Thymus (tissue), 14 donors: ENCODE measurements at places on chromosomes 1 and 21.
A peak's percentile ranks its signal among the peaks of the same experiment; 100 is the strongest.

- DNase-seq = no peak
Observed at GRCh38 chr1:231715816-231716722, 89.5 kb downstream of the DISC1 start.

DNA sequence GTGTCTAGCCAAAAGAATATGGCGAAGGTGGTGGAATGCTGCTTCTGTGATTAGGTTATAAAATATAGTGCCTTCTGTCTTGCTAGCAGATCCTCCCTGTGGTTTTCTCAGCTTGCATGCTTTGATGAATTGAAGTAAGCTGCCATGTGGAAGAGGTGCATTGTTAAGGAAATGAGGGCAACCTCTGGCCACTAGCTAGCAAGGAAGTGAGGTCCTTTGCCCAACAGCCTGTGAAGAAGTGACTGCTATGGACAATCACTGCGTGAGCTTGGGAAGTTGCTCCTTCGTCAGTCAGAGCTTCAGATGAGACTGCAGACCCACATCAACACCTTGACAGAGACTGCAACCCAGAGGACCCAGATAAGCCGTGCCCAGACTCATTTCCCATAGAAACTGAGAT lies 109.4 kb downstream of the GIPC2 start:
- DNase-seq = no peak

DNA sequence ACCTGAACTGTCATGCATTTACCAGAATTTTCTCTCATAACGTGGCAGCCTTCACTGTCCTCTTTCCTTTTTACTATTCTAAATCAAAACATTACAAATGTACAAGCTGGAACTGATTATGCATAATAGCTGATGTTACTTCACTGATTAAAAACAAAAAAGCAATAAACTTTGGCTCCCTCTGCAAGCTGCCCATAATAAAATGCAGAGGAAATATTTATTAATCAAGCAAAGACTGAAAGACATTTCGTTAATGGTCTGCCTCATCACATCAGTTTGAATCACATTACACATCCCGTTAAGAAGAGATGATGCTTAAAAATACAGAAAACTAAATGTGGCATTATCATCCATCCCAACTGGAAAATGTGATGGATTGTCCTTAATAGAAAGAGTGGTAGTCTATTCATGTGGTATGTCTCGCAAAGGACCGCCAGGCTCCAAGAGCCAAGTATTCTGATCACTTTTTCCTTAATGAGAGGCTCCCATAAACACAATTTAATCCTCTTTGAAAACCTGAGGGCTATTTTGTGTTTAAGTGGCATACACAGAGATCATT lies 225.3 kb downstream of the RGS7 start:
- DNase-seq = no peak

DNA sequence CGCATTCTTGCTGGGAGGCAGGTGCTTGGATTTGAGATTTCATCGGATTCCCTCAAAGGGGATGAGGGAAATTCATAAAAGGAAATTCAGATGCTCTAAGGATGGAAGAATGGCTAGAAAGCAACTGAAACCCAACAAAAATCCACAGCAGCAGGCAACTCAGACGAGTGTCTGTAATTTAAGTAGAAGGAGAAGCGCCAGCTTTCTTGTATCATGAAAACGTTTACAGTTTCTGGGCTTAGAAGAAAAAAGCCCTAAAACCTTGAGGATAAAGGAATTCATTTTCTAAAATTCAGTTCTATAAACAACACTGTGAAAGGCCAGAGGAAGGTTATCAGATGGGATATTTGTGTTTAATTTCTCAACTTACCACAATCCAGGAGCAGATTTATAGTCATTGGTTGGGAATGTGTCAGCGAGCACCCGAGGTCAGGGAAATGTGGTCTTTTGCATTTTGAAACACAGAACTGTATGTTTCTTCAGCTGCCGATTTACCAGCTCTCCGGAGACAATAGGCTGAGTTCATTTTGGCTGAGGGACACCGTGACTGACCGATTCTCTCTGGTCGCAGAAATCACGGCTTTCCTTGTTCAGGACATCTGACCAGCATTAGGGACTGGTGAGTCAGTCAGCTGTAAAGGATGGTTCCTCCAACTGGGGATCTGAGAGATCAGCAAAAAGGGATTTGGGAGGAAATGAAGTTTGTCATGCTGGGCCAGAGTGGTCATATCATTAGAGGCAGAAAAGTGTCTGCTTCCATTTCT lies 111.6 kb upstream of the ERRFI1 start:
- no peak for DNase-seq

DNA sequence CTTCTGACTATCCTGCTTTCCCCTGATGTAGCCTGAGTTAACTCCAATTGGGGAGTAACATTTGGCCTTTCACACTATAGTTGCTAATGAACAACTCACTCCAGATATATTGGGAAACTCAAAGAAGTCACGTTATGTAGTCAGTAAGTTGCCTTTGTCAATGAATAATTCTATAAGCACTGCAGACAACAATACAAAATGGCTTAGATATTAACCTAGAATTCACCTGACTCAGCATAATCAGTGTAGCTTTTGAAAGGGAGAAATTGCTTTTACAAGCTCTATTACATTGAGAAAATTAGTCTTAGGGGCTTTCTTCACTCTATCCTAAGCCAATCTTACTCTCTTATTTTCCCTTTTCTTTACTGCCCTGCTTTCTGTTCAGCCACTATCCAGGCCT lies 303.5 kb upstream of the NR5A2 start:
- no peak for DNase-seq

DNA sequence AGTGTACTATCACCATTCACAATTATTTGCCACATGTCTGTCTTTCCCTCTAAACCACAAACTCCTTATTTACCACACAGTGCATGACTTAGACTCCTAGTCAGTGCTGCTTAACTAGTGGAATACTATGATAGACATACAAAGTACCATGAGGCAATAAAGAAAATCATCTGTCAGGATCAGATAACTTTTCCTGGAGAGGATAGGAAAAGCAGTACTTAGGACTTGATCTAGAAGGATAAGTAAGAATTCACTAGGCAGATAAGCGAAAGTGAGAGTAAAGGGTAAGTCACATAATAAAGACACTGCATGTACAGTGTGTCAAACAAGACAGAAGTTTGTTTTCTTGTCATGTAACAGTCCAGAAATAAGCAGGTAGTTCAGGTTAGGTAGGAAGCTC lies 21.2 kb upstream of the TSPAN1 start:
- no peak for DNase-seq

DNA sequence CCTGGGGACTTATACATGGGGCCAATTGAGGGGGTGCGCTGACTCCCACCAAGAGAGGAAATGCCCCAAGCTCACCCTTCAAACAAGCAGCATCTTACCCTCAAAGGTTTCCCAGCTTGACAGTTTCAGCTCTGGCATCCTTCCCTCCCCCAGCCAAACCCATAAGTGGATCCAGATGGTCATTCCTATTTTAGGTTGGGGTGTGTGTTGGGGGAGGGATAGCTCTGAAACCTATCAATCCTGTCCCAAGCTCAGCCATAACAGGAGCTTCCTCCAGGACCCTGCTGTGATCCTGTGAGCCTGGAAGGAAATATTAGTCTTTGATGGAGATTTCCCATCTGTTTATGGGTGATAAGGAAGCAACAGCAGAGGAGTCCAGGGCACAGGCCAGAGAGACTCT lies 3.4 kb upstream of the TMEM222 start:
- no peak for DNase-seq

GRCh38 chr1:156859523-156860112 lies 701 bp upstream of the INSRR start:
- DNase-seq = no peak

GRCh38 chr21:46294647-46295176 lies 8.6 kb downstream of the YBEY start:
- no peak for DNase-seq

DNA sequence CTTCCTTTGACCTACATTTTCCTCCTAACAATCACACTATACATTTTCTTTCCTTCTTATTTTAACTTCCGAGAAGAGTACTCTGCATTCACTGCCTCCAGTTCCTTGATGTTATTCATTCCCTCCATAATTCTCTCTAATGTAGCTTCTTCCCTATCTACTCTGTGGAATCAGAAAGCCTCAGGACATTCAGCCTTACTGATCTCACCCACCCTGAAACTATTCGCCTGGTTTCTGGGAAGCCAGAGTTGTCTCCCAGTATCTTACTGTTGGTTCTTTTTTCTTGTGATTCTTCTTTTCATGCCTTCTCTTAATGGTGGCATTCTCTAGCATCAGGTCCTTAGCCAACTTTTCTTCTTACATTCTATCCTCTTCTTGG lies 45.5 kb downstream of the WDR64 start:
- no peak for DNase-seq

DNA sequence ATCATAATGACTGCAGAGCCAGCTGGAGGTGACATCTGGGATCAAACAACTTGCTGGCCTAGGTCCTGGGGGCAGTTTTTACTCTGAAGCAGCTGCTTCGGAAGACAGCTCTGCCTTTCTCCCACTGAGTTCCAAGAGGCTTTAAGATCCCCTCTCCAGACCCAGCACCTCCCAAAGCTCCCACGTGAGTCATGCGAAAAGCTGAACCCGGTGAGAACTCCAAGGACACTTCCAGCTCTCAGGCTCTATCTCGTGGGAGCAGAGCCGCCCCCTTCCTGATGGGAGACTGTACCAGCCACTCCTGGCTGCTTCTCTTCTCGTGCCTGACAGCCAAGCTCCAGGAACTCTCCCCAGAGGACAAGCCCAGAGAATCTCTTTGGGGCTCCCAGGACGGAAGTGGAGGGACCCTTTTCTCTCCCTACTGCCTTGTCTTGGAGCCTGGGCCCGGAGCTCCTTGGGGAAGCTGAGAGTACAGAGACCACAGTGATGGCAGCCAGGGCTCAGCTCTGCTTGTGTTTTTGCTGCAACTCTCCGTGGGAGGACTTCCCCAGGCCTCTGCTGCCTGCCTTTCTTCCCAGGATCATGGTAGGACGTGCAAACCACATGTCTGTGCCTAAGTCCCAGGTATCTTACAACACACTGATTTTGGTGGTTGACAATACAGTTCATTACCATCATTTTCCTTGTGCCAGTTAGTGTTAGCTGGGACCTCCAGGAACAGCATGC lies 40.6 kb downstream of the STUM start:
- no peak for DNase-seq

DNA sequence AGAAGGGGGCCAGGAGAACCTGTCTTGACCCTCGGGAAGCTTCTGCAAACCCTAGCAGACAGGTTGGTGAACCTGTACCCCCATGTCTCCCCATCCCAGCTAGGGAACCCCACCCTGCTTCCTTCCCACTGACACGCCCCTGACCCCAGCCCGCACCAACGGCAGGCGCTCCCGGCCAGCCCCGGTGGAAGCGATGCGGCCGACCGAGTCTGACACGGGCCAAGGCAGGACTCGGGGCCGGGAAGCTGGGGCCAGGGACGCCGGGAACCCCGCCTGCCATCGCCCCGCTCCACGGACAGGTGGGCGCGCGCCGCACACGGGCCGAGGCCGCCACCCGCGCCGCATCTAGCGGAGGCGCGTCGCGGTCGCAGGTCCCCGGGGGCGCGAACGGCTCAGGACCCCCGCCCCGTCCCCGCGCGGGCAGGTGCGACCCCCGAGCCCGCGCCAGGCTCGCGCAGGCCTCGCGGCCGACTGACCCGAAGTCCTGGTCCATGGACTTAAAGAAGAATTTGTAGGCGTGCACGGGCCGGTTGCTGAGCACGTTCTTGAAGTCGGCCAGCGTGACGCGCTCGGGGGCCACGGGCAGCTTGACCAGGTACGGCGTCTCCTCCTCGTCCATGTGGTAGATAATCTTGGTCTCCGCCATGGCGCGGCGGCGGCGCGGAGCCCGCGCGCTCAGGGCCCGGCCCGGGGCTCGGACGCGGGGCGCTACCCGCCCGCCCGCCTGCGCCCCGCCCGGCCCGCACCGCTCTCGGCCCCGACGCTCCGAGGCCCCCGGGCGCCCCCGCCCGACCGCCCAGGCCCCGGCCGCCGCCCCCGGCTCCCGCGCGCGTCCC lies 580 bp downstream of the DVL1 start:
- DNase-seq = no peak

GRCh38 chr1:53732409-53732808 lies 6.6 kb downstream of the GLIS1 start:
- DNase-seq = no peak

DNA sequence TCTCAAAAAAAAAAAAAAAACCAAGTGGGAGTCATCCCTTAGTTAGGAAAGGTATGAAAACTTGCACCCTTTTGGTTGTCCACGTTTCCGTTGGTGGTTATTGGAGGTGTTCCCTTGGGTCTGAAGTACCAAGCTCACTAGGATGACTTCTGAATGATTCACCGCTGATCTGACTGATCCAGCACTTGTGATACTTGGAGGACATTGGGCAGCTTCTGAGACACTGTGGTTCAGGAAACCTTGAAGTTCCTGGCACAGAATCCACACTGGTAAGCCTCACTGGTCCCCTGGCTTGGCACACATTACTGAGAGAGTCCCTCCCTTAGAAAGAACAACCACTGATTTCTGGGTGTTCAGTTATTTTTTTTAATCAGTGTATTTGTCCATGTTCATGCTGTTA lies 91.9 kb downstream of the RYR2 start:
- DNase-seq = no peak

GRCh38 chr1:149997585-149998262 lies 12.8 kb downstream of the OTUD7B start:
- no peak for DNase-seq

GRCh38 chr1:53860967-53861411 lies 22.9 kb upstream of the NDC1 start:
- peak; percentile 44 for DNase-seq

DNA sequence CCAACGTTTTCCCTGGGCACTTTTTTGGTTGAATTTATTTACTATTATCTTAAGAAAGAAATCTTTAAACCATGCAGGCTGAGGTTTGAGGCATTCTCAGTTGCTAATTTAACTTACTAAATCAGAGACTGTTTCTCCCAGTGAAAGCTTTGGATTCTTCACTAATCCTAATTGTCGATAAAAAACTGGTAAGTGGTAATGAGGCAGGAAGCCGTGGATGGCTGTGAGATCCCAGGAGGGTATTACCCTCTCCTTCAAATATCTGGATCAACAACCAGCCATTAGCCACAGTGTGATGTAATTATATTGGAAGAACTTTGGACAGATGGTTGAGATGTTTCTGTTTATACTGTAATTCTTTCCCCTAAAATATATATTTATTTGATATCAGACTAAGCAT lies 485.0 kb downstream of the DISC1 start:
- no peak for DNase-seq

DNA sequence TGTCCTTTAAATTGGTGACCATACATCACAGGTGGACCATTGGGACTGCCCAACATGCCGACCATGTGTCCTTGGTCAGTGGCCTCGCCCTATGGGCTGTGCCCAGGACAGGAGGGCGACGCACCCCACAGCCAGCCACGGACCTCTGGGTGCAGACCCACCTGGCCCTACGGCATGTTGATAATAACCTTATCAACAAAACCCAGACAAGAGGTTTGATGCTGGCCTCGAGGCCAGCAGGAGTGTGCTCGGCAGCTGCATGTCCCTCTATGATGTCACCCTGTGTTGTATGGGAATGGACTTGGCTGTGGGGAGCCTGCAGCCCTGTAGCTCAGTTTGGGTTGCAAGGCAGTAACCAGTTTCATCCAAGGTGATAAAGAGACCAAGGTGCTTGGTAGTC lies 32.1 kb downstream of the SLC37A1 start:
- DNase-seq = no peak

- DNase-seq = no peak
Observed at GRCh38 chr1:166859597-166859996, 16.5 kb downstream of the TADA1 start.
